Glomerular endothelial cell (primary cell): ENCODE measurements at places on chromosomes 1 and 21. TPM values are rescaled to one million over a fixed set of nuclear protein-coding genes. Genes with fewer than 3 reads are reported as not detected.
A peak's percentile ranks its signal among the peaks of the same experiment; 100 is the strongest.

GRCh38 chr1:206579747-206580437 is 32.4 kb downstream of the EIF2D start:
- no peak for DNase-seq

DNA sequence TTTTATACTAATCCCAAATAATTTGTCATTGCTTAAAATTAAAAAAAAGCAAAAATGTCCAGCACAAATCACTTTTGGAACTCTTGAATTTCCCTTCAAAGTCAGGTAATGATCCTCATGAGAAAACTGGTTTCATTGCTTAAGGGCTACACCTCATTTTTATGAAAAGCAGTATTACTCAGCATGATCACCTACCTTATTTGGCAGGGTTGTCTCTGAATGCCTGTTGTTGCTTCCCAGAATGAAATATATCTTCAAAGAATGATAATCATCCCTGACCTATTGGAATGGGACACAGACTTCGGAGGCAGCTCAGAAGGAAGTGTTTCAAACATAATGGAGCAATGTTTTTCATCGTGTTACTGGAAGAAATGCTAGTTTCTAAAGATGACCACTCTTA is 29.7 kb downstream of the C1orf21 start:
- no peak for DNase-seq

GRCh38 chr1:212482637-212483441 is 50.1 kb downstream of the NENF start:
- no peak for DNase-seq

DNA sequence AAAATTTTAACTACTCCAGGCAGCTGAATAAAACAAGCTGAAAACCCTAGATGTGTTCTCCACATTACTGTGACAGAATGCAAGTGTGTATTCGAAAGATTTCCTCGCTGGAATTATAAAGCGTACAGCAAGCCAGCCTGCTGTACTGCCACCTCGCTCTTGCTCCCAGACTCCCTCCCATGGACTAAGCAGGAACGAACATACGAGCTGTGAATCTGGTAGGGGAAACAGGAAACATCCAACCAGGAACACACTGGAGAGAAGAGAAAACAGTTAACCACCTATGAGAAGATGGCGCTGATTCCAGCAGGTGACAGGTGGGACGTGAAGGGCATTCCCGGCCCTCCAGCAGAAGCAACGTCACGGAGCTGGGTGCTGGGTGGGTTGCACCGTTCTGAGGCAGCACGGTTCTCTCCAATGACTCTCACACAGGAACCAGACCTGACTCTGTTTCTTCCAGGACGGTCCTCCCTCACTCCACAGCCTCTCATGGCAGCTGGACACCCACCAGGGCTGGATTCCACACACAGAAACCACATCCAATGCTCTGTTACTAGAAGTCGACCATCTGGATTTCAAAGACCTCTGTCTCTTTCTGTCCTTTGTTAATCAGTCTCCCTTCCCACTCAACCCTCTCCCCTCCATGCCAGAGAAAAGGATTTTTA is 219.2 kb downstream of the RERE start:
- DNase-seq = no peak

The KDF1 gene
- total RNA-seq = not detected in 2 replicates

DNA sequence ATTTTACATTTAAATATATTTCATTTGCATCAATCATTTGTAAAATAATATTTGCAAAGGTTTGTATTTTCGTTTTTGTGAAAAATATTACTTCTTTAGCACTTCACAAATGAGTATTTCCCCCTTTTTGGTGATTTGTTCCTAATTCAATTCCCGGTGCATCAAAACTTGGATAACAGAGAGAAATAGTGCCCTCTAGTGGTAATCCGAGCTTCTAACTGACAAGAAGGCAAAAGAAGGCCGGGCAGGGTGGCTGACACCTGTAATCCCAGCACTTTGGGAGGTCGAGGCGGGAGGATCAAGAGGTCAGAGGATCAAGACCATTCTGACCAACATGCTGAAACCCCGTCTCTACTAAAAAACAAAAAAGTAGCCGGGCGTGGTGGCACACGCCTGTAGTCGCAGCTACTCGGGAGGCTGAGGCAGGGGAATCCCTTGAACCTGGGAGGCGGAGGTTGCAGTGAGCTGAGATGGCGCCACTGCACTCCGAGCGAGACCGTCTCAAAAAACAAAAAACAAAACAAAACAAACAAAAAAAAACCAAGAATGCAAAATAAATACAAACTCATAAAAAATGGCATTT is 137.7 kb downstream of the COL11A1 start:
- peak; percentile 56 for DNase-seq

The FABP3 gene
- 9.3 TPM in 1 of 2 replicates, not detected in the other for total RNA-seq

The PRUNE1 gene
- total RNA-seq = 4.5 and 6.1 TPM in 2 replicates

DNA sequence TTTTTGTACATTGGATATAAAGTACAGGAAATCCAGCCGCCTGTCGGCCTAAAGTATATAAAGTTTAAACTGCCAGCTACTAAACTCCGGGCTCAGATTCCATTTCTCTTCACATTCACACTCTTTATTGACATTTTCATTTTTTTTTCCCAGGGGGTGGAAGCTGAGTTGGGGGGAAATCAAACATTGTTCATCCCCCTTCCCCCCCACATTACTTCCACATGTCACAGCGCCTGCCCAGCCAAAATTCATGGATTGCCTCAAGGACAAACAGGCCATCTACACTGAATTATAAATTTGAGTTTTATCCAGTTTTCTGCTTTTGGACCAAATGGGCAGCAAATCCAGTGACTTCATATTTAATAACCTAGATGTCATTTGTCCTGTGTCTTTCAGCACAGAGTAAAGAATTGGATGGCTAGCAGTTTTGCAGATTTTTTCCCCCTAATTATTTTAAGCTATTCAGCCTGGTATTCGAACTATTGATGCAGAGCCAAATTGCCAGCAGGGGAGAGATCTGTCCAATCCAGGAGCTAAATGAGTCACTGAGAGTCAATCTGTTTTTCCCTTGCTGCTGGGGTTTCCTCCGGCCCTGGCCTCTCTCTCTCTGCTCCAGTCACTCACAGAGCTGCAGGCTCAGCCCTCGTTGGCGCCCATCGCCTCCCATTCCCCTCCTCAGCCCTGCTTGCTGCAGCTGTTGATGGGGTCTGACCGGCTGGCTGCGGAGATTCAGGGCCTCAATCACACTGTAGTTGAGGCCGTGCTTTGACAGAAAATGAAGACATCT is 98.0 kb downstream of the LMO4 start:
- DNase-seq = no peak

DNA sequence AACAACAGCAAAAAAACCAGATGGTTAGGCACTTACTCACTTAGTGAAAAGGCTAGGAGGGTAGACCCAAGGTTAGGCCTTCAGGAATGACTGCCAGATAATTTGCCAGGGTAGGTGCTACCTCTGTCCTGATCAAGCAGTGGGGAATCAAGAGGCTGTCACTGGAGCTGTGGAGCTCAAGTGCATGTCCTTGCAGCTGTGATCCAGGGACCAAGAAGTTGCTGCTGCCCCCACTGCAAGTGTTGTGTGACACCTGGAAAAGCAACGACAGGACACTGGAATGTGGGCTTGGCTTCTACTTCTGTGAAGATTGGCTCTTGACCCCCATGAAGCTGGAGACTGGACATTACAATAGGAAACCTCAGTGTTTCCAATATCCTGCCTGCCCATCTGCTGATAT is 72.1 kb downstream of the PEX14 start:
- DNase-seq = no peak

The FCRL5 gene
- not detected in 2 replicates for total RNA-seq

The OR14K1 gene
- not detected in 2 replicates for total RNA-seq

The PM20D1 gene
- not detected in 2 replicates for total RNA-seq

GRCh38 chr1:198904321-198904720 is 265.5 kb downstream of the PTPRC start:
- DNase-seq = no peak
